ENCODE measurements at places on chromosomes 7 and 10.
A peak's percentile ranks its signal among the peaks of the same experiment; 100 is the strongest.

DNA sequence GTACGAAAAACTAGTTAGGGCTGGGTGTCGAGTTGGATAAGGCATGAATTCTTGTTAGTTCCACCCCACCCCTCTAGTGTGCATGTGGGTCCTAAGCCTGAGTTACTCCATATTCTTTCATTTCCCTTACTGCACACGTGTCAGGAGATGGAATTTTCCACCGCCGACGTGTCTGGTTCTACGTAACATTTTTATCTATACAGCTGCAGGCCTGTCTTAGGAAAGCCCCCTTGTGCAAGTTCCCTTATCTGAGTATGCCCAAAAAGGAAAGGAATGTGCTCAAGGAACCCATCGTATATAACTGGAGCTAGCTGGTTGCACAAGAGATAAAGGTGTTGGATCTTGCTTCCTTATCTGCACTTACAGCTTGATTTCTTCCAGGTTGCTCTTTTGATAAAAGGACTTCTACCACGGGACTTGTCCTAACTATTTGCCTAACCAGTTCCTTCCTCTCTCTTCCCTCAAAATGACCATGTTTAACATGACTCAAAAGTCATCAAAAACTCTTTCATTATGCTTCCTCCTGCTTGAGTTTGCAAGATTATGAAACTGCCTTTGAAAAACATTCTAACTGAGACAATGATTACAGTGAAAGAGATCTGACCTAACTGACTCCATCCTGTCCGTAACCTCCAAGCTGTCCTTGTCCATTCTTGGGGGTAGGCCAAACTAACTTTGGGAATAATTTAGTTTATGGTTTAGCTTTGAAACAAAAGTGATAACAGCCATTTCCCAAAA is 181.4 kb downstream of the AKR1D1 start:
- DNase-seq: no peak

DNA sequence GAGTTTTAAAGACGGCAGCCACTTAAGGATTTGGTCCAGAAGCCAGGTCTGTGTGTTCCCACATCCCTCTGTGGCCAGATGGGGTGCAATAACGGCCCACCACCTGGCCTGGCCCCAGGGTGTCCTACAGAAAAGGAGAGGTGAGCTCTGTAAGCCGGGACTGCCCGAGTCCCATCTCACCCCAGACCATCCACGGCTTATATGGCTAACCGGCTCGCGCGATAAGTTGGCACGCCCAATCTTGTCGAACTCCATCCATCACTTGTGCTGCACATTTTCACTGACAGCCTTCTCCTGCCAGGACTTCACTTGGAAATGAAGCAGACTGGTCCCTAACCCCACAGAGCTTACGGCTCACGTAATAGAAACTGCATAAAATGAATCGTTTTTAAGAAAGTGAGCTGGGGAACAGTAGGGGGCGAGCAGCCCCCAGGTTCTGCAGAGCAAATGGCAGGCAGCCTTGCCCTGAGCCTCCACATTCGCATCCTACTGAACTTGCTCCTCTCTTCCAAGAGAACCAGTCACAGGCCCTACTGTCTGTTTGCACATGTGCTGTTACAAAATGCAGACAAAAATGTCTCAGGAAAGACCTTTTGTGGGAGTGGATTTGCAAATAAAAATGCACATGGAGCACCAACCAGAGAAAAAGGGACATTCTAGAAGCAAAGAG is 98.2 kb downstream of the TNS3 start:
- DNase-seq: no peak

DNA sequence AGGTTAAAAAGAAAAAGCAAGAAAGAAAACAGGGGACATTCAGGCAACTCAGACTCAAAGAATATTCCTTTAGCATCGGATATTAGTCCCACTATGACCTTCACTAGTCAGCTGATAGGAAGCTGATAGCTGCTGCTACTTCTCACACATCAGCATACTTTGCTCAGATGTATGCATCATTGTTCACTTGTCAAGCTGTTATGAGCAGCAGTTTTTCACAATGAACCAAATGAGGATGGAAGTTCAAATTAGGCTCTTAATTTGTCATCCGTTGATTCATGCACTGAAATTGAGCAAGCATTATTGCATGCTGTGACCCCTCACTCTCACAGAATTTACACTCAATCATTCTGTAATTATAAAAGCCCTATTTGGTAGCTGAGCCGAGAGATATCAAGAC is 257.7 kb downstream of the SNX13 start:
- no peak for DNase-seq

DNA sequence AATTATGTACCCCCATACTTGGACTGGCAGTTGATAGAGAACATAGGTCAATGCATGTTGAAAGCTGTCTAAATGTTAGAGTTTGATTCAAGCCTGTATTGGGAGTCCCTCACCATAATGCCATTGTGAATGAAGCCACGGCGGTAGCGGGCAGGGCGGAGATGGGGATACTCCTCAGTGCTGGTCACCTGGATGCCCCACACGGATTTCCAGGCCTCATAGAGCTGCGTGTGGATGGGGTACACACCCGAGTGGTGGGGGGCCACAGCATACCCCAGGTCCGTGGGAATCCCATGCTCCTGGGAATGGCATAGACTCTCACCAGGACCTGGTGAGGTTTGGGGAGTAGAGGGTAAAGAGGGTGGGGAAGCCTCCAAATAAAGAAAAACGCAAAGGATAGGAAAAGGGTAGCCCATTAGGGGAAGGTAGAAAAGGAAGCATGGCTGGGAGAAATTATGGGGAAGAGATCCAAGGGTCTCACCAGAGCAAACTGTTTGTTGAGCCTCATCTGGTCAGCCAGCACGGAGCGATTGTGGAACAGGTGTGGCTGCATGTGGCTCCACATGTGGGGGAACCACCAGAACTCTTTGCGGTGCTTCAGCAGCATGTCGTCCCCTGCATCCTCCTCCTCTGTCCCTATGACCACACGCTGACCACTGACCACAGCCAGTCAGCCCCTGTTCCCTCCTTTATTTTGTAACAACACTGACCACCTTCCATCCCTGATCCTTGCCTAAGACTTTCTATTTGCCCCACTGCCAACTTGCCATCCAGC is 5.0 kb downstream of the NDST2 start:
- DNase-seq: no peak

- DNase-seq: peak; percentile 47
These were observed 32.4 kb upstream of the RET start for GRCh38 chr10:43044448-43044921.

DNA sequence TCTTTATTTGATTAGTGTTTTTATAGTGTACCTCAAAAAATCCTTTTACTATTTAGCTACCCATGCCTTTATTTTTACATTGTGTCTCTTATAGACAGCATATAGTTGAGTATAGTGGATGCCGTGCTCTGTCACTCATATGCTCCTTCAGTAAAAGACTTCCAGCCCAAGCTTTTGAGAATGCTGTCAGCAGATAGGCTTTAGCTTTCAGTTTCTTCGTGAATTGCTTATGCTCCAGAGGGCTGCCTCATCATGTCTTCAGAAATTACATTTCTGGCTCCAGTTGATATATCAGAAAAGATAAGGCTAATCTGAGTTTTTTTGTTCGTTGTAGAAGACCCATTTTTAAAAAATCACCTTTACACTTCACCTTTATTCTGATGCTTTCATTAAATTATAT is 332.0 kb downstream of the NXPH1 start:
- no peak for DNase-seq

- DNase-seq: no peak
These were observed 118.6 kb downstream of the MAGI2 start for GRCh38 chr7:79334841-79335240.

- DNase-seq: no peak
These were observed 534.5 kb downstream of the TNS3 start for GRCh38 chr7:47047384-47047783.

DNA sequence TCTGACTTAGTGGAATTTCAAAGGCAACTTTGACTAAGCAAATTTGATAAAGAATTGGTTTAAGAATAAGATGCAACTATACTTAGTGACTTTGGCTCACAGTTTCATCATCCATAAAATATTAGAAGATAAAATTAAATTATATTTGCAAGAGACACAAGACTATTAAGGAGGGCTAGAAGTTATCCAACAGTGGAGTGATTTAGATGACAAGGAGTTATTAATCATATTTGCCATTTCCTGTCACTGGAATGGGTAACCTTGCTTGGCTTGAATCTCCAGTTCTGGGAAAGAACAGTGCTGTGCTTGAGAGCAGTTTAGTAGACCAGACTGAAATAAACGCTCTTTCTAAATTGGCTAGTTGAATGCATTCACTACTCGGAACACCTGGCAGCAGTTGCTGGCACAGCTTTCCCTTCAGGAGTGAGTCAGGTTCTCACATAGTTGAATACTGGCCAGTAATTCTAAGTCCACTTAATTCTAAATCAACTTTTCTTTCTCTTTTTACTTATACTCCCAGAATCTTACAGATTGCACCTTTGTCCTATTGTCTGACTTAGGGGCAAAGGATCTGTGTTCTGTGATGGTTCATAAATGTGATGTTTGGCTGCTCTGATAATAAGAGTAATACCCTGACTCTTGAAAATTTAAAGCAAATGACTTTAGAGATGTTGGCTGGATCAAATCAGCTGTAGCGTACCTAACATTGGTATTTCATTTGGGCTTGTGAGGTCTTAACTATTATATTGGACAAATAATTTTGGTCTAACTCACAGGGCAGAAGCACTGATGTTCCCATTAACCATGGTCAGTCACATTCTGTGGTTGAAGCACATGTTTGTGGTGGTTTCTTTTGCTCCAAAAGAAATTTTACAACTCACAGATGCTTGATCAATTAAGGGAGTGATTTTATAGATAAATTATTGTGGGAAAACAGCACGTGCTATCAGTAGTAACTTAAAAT is 16.6 kb downstream of the STMP1 start:
- DNase-seq: peak; percentile 87

DNA sequence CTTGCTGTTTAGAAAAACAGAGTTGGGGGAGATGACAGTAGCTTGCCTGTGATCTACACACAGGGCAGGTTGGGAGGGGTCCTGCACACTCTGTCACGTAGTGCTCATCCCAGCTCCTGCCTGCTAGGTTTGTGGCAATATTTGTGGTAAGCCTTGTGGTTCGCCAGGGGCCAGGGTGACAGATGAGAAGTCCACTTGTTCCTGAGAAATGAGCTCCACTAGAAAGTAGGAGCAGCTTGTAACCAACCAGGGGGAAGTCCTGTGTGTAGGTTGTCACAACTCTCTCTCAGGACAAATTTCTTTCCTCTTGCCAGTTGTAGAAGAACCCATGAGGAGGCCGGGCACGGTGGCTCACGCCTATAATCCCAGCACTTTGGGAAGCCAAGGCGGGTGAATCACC is 147.0 kb downstream of the TCF7L2 start:
- DNase-seq: no peak

GRCh38 chr10:87918254-87918859 is 54.9 kb downstream of the PTEN start:
- DNase-seq: no peak

DNA sequence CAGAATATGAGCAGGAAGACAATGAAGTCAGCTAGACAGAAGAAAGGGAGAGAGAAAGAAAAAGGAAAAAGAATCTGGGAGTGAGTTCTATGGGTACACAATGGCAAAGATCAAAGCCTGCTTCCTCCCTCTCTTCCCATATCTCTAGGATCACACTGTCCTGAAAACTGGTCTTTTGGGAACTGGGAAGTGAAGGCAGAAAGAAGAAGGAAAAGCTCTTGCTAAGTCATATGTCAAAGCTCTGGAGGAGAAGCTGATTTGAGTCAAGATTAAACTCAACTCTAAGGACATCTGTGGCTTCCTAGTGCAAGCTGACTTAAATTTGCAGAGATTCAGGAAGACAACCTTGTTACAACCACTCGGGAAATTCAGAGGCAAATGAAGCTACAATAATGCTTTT is 147.5 kb downstream of the DOCK4 start:
- no peak for DNase-seq

GRCh38 chr7:44618753-44619152 is 12.3 kb downstream of the OGDH start:
- DNase-seq: no peak

- no peak for DNase-seq
These were observed 15.2 kb upstream of the C10orf53 start for GRCh38 chr10:49664006-49664841.

DNA sequence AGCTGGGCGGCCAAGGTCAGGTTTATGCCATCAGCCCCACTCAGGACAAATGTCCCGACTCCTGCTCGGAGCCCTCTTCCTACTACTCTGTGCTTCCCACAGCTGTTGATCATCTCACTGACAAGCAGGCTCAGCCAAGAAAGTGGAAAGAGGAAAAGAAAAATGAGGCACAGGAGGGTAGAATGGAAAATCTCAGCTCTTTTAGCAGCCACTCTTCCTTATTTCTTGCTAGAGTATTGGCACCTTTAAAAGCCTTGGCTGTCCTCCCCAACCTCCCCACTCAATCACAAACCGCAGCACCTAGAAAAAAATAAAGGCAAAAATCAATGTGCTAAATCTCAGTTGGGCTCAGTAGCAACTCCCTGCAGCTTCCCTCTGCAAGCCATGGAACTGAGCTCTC is 35.3 kb upstream of the AGK start:
- DNase-seq: no peak

DNA sequence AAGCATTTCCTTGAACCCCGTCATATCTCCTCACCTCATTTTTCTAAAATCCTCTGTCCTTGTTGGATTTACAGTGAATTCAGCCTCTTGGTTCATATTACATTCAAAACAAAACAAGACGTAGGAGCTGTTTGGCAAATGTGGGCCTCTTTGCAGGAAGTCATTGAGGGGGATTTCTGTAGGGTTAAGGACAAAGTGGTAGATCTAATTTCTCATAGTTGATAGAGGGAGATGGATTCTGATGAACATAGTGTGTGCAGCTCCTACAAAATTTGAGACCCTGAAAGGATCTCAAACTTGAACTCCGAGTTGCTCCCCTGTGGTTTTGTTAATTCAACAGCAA is 682 bp downstream of the TBXAS1 start:
- no peak for DNase-seq

DNA sequence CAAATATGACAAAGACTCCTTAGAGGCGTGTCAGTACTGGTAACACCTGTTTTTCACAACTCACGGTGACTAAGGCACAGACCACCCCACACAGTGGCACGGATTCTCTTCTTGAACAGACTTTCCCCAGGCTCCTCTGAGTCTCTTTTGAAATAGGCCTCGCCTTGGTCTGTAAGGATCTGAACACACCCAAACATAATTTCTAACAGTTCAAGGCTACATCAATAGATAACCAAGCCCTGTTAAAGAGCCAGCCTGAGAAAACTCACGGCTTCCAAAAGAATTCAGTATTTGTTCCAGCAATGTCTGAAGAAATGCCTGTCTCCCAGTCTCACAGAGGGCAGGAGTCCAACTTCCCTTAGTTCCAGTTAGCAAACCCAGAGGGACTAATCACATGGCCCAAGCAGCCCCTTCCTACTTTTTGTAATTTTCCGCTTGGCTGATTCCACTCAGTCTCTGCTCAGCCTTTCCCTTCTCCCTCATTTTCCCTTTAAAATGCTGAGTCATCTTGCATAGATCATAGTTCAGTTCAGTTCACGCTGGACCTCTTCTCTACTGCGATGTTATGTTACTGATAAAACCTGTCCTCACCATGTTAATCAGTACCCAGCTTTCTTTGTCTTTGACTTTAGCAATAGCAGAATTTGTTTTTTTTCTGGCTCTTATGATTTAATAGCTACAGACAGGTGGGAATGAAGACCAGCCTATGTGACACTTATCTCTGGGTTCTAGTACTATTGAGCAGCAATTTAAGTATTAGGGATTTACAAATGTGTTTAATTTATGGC is 22.6 kb upstream of the AKR1C3 start:
- no peak for DNase-seq

All from breast epithelium (tissue), 4 donors.